ENCODE measurements at places on chromosomes 12 and 14.

DNA sequence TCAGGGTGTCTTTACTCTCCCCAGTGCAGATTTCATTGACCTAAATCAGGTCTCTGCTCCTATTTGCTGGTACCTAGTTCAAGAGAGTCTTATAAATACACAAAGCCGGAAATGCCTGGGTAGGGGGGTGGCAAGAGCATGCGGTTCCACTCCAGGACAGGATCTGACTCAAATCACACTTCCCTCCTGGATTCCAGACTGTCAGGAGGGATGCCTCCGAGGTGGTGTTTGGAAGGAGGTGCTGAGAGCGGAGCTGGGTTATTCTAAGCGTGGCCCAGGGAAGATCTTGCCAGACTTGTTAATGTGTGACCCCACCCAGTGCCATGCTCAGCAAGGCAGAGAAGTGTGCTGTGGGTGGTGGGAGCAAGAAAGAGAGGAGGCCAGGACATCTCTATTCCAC, 49.8 kb downstream of the B4GALNT3 start:
- peak; percentile 40 for DNase-seq

- no peak for DNase-seq
These were observed 935 bp downstream of the TBC1D30 start for GRCh38 chr12:64825143-64826021.

- peak; percentile 53 for DNase-seq
These were observed at the start of gene RTN1 for GRCh38 chr14:59870277-59871165. Gene RTN1 (minus strand): TSS chr14:59870776. CDS start chr14:59870630, 146 bp downstream.

- DNase-seq = no peak
These were observed 71.3 kb upstream of the DDX11 start for GRCh38 chr12:31002361-31002725.

GRCh38 chr12:57952766-57953165, 11.4 kb downstream of the ATP23 start:
- DNase-seq = no peak

DNA sequence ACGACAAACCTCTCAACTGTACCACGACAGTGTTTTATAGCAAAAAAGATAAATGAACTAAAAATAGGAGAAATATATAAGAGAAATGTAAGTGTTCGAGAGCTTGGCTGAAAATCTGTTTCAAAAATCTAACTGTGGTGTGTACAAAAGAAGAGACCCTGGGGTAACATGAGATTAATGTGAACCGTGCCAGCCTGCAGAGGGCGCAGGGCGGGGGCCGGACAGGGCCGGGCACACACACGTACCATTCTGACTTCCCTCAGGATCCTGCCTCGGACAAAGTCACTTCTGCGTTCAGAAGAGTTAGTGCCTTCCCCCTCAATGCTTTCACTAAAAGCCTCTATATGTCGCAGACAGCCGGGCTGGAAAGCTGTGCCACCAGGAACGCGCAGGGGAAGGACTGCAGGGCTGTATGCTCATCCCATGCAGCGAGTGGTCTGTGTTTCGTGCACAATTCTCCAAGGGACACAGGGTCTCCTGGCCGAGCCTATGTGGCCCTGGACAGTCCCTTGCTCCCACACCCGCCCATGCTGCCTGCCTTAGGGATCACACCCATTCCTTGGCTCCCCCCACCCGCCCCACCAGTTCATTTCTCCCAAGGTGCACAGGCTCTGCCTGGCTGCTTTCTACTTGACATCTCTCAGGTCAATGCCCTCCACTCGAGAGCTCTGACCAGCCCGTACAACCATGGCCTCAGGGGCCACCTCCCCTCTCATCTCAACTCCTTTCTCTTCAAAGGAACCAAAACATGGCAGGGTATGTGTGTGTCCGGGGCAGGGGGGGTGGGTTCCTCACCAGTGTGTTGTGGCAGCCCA, 8.5 kb downstream of the CDCA4 start:
- no peak for DNase-seq

GRCh38 chr14:99329711-99330315, 57.8 kb upstream of the BCL11B start:
- DNase-seq = no peak

GRCh38 chr12:75738486-75738885, 227.1 kb upstream of the KRR1 start:
- DNase-seq = peak; percentile 51

DNA sequence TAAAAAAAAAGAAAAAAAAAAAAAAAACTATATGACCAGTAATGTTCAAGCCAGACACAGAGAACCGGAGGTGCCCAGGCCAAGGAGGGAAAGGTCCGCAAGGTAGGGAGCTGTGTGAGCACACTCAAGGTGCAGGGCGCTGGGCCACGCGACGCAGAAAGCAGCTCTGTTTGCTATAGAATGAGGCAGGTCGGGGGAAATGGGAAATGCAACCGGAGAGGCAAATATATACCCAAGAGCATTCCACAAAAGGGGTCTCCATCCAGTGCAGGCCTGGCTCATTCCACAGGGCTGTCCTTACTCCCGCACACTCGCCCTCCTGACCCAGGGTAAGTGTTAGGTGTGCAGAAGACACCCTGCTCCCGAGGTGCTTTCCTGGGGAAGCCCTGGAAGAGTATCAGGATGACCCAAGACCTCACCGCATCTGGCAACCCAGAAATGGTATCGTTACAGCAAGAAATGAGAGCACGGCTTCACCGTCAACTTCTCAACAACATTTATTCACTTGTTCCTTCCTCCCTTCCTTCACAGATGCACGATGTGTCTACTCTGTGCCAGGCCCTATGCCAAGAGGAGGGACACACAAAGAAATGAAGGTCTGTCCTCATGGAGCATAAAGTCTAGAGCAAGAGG, 86.4 kb downstream of the BCL11B start:
- no peak for DNase-seq

DNA sequence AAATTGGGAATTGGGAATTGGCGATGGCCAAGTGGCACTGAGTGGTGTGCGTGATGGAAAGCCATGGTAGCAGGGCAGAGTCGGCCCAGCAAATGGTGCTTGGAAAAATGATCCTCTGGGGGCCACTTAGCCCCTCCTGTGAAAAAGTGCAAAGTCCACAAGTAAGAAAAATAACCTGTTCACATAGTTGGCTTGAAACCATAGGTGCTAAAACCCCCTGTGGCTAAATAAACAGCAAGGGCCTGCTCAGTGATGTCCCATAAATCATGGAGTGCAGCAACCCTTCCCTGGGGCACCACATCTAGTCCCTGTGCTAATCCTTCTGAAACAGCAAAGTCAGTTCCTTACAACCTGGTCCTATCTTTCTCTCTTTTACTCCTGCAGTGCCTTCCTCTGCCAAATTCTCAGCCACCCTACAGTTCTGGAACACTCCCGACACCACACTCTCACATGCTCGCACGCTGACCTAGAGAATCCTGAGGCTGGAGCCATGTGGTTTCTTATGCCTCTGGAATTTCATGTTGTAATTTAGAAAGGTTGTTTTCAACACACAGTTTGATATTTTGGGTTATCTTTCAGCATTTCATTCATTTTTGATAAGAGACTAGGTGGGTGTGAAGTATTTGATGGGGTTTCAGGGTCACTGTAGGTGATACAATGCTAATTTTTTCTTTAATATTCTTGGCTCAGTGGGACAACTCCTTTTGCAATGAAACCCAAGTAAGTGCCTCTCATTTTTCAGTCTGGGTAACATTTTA, 123.6 kb downstream of the SMOC1 start:
- peak; percentile 28 for DNase-seq

DNA sequence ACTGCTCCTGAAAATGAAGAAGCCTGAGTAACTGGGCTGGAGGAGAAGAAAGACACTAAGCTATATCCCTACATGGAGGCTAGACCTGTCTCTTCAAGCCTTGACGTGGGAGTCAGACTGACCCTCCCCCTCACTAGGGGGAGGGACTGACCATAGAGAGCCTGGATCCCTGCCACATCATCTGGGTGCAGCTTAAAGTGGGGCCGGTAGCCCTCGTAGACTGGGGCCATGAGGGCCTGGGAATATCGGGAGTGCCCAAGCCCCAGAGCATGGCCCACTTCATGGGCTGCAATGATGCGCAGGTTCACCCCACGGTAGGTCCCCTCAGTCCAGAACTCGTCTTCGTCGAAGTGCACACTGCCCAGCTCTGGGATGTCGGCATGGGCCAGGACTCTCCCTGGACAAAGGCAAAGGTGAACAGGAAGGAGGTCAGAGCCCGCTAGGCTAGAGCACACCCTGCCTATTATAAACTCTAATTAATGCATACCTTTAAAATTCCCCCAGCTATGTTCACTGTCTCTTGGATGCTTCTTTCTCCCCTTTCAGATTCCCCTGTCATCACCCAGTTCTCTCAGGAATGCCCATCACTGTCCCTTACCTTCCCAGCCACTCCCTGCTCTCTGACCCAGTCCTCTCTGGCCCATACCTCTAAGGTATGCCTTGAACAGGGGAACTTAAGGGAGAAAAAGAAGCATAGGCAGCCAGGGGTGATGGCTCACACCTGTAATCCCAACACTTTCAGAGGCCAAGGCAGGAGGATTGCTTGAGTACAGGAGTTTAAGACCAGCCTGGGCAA, 3.2 kb downstream of the MMP19 start:
- no peak for DNase-seq

- DNase-seq = peak; percentile 29
These were observed 31.4 kb downstream of the MAP1LC3B2 start for GRCh38 chr12:116590561-116590960.

GRCh38 chr14:22152161-22152870, 436.7 kb downstream of the DAD1 start:
- no peak for DNase-seq

DNA sequence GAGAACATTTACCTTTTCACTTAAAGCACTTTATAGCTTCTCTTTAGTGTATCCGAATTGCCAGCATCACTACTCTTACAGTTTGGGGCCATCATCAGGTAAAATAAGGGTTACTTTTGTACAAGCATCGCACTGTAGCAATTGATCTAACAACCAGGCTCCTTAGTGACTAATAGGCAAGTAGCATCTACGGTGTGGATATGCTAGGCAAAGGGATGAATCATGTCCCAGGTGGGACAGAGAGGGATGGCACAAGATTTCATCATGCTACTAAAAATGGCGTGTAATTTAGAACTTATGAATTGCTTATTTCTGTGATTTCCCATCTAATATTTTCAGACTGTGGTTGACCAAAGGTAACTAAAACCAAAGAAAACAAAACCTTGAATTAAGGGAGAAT, 582.3 kb downstream of the KCNH5 start:
- no peak for DNase-seq

DNA sequence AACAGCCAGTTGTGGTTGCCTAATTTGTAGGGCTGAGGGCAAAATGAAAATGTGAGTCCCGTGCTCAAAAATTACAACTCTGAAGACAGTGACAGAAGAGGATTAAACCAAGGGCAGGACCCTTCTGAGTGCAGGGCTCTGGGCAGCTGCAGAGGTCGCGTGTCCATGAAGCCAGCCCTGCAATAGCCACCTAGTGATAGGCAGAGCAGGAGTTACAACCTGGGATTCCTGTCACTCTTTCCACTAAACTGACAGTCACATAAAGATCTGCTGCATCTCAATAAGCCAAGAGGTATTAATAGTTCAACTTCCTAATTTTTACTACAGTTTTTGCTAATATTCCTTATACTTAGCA, 94.1 kb downstream of the SLC2A13 start:
- DNase-seq = no peak

DNA sequence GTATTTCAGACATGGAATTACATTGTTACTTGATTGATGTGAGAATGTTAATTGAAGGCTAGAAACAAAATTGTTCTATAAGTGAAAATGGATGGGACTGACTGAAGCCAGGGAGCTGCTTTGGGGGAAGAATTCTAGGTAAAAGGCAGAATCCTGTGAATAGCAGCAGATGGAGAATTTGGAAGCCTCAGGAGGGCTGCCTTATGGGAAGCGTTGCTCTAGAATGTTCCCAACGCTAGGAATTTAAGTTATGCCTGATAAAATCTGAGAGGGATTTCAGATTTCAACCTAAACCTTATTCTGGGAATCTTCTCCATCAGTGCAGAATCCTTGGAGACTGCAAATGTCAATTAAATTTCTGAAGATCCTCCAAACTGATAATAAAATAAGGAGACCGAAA, 858.2 kb upstream of the FLRT2 start:
- no peak for DNase-seq

DNA sequence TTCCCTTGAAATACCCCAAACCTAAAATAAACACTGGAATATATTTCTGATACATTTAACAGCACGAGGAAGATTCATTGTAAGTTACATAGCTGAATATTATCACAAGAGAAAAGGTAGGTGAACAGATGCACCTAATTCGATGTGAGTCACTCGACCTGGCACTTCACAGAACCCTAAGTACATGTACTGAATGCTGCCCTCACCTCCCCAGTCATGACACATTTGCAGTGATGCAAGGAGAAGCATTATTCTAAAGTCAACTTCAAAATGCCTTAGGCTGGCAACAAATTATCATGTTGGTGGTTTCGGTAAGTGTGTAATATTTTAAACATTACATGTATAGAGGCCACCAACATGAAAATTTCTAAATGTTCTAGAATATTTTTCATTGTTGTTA, 35.2 kb upstream of the TMTC2 start:
- DNase-seq = no peak

DNA sequence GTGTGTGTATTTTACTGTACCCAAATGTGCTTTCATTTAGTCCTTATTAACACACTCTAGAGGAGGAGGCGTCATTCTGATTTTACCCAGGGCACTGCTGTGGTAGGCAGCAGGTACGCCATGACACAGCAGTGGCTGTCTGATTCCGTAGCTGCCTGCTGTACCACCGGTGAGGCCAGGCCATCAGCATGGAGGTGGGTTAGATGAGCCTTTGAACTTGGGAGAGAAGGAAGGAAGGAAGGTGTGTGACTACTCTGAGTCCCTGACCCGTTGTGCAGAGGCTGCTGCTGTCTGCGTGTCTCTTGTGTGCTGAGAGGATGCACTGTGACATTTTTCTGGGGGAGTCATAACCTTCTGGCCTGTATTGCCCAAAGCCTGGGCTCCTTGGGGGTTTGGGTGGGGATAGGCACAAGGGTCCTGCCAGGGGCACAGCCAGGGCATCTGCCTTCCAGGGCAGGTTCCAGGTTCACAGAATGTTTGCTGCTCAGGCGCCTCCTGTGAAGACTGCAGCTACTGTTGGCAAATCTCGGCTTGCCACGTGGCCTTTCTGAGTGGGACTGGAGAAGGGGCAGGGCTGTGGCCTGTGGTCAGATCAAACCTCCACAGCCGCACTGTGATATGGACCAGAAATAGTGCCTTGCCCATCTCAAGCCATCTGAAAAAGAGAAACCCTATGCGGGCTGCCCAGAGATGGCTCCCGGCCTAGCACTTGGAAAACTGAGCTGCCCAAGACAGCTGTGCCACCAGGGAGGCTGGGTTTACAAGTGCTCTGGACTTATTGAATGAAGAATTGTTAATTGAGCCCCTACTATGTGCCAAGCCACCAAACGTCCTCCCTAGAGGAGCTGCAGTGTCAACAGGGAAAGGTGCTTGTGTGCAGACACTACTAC, 47.1 kb downstream of the MLXIP start:
- DNase-seq = no peak

GRCh38 chr12:76014007-76014406, 17.6 kb downstream of the PHLDA1 start:
- DNase-seq = no peak

- DNase-seq = no peak
These were observed 11.8 kb upstream of the HHIPL1 start for GRCh38 chr14:99633141-99633540.

DNA sequence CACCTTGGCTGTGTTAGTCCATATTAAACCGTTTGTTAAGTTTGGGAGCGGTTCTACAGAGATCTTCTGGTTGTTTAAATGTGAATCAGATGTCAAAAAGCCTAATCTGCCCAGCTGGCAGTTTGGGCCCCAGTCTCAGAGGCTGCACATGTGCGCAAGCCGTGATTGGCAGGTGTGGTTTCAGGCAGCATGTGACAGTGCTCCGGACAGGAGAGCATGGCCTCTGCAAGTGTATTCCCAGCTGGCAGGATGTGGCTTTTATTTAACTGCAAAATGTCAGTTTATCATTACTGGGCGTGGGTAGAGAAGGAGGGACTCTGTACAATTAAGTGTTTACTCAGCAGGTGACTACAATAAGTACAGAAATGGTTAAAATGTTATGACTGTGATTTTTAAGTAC, 77.5 kb downstream of the PELI2 start:
- peak; percentile 14 for DNase-seq

All from GM23248 (cell line).